Transverse colon (tissue), 4 donors: ENCODE measurements at places on chromosomes 7 and 10. TPM values are rescaled to one million over a fixed set of nuclear protein-coding genes. Genes with fewer than 3 reads are reported as not detected.

DNA sequence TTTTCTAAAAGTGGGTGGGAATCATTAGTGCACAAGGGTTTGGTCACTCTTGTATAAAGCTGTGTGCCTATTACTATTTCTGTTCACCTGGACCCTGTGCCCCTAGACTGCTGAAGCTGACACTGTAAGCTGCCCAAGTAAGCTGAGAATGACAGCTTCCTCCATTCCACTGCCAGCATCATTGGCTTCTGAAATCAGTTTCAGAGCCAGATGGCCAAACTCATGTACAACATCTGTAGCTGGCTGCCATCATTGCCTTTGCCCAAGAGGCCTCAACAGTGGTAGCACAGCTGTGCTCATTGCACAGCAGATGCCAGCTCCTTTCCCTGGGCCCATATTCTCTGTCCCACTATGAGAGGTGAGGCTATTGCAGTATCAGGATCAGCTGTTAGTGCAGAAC is 165.7 kb downstream of the CPEB3 start:
- DNase-seq = no peak

GRCh38 chr10:79056361-79056735 is 12.4 kb upstream of the ZMIZ1 start:
- DNase-seq = no peak

DNA sequence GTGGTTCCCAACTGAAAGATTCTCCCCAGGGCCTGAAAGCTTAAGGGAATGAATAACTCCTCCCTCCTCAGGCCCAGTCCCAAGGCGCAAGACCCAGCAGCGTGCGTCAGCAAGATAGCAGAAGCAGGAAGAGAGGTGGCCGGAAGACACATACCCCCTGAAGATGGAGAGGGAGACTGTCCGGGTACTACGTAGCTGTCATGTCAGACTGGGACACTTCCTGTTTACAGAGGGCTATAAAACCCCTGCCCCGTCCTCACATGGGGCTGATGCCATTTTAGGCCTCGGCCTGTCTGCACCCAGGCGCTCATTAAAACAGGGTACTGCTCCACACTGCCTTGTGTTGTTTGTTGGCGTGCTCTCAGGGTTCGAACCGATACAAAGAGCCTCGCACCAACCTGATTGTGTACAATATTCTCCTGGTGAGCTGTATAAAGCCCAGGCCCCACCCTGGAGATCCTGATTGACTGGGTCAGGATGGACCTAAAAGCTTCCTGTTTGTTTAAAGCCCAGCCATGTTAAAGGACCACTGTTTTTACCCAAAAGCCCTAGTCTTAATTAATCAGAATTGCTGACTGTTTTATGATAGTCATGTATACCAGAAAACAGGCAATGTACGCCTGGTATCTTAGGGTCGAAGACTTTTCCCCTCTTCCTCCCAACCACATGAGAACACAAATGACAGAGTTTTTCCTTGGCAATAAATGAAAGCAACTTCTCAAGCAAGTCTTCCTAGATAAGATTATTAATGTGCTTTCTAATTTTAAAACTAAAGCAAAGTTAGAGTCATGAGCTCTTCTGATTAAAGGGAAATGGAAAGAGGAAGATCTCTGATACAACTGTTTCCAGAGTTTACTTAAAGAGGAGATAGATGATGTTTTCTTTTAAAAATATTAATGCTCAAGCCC is 251.5 kb downstream of the DOCK4 start:
- no peak for DNase-seq

DNA sequence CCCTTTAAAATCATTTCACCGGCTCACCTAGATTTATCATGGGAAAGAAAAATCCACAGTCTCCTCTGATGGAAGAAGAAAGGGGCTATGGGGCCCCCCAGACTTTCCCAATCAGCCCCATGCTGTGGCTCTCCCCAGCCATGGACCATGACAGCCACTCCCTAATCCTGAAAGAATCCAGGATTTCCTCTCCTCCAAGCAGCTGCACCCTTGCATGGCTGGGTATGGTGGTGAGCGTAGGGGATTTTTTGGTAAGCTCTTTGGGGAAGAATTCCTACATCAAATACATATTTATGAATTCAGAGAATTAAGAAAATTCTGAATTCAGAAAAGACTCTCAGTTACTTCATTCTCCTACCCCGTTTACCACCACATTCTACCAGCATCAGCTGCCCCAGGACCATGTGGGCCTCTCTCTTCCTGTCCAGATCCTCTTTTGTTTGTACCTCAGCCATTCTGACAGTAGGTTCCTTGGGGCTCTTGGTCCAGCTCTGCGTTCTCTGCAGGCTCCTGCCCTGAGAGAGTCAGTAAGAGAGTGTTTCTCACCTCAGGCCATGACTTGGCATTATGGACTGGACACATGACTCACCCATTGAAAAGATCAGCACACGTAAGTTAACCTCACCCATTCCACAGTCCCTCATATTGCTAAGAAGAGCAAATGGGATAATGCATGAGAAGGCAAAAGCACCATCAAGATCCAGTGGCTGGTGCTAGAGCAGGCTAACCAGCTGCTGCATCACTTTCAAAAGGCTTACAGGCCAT is 337.8 kb downstream of the ELMO1 start:
- DNase-seq = no peak

DNA sequence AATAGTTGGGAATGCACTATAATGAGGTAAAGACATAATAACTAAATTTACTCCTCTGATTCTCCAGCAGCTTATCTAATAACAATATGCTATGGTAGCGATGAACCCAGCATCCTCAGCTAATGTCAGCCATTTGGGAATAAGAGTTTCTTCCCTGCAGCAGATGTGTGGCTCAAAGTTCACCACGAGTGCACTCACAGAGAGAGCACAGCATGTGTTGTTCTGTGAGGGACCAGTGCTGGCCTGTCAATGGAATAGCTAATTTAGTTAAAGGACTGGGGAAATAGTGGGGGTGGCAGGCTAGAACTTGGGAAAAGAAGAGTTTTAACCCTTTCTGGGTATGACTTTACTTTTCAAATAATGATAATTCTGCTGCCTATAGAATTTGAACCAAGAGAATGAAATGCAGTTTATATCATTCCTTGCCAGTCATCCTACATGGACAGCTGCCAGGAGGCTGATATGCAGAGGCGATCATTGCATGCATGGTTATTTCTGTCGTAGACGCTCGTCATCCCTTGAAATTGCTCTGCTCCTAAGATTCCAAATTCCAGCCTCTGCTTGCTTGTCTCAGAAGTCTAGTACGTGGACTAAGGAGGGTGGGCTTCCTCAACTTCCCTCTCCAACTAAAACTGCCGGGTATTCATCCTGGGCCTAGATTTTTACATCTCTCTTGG is 355.6 kb downstream of the RNLS start:
- DNase-seq = peak; percentile 56

DNA sequence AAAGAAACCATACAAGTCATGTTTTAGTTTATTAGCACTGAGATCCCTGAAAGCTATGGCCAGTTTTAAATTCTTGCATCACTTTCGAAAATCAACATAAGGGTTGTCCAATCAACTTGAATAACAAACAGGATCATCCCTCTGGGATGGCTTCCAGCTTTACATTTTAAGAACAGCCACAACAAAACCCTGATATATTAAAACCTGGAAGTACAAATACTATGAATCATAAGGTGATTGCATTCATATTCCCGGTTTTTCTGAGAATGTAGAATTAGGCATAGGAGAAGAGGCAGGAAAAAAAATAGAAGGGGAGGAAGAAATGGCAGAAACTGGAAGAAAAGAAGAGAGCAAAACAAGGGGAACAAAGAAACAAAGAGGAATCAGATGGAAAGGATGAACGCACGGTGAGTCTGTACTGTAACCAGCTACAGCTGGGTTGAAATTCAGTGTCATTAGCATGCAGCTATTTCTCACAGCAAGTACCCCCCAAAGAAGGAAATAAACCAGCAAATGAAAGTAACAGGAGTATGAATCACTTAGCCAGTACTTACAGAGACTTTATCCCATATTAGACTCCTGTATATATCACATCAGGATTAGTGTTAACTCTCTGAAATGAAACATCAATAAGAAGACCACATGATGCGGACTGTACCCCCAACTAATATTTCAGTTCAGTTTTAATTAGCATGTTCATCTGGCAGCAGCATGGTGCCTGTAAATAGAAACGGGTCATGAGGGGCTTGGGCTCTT is 301.3 kb downstream of the RNLS start:
- DNase-seq = no peak

DNA sequence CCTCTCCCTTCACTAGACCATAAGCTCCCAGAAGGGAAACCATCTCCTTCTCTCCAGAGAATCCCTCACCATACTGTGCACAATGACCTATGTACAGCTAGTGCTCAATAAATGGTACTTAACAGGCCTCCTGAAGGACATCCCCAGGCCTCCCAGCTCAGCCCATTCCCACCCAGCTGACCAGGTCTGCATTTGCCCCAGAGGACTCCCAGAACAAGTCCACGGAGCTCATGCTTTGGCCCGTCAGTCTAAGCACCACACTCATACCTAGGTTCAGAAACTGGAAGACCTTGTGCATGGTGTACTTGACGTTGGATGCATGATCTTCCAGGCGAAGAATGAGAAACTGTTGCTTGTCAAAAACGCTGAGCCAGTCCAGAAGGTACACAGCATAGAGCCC is 81.3 kb downstream of the CHST15 start:
- no peak for DNase-seq

DNA sequence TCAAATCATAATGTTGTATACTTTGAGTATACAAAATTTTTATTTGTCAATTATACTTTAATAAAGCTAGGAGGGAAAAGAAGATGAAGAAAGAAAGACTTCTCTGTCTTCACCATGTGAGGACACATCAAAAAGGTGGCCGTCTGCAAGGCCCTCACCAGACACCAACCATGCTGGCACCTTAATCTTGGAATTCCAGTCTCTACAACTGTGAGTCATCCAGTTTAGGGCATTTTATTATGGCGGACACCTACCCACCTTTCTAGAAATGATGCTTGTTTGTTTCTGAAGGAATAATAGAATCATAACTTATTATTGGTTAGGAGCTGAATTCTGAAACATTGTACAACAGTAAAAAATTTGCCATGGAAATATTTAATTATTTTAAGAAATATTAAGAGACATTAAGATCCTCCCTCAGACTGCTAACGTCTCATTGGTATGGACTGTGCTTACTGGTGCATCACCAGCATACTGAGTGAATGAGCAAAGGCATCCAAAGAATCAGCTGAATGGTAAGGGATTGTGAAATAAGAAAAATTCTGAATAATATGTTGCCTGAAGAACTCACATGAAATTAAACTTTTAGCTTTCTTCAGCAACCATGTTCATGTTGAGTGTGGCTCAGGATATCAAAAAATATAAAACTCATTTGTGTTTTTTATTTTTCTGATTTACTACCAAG is 536.6 kb downstream of the HTR7 start:
- no peak for DNase-seq

DNA sequence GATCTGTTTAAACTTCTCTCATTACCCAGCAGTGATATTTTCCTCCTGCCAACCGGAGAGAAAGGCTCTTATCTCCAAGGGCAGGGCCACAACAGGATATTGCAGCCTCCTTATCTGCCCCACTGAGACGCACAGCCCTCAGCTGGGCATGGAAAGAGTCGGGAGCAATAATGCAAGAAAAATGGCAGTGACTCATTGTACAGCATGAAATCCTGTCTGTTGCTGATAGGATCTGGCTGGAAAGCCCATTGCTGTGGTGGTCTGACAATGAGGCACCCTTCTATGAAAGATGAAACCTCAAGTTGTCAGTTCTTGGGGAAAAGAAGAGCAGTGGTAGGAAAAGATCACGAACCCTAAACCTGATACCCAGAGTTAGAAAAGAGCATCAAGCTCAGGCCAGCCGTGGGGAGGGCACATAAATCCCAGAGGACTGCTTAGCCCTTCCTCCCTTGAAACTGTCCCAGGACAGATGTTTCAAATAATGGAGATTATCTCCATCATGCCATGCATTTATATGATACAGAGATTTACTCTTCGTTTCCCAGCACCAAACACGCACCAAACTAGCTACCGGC is 47.0 kb upstream of the FIGNL1 start:
- peak; percentile 48 for DNase-seq

DNA sequence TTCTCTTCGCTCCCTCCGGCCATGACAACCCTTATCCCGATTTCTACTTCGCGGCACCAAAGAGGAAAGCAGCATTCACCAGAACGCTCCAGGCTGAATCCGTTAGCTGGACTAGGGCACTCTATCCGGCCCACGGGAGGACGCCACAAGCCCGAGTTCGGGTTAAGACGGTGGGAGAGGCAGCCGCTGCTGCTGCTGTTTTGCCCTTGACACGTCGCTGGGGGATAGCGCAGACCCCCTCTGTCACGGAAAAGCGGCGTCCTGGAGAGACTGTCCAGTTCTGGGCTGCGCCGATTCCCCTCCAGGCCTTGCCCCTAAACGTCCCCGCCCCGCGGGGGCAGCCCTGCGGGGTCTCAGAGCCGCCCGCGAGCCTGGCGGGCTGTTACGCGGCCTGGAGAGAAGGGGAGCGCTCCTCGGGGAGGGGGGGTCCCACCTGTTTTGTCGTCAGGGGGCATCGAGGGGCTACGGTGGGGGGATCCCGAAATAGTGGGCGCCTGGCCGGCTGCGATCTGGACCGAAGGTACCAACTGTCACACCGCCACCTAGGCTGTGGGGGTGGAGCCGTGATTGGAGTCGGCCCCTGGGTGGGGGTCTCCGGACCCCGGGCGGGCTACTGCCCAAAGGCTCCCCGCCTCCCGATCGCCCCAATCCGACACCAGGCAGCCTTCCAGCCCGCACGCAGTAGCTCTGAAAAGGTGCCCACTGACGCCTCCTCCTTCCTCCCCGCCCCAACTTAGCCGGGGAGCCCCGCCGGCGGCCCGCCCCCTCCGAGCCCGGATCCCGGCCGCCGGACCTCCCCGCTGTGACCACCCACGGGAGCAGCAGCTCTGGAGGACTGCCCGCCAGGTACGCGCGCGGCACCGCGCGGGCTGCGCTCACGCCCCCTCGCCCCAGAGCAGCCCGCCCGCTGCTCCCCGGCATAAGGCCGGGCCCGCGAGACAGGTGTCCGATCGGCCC is 772 bp downstream of the SGMS1 start:
- peak; percentile 53 for DNase-seq

GRCh38 chr10:19775296-19775695 is 40.9 kb upstream of the PLXDC2 start:
- no peak for DNase-seq

DNA sequence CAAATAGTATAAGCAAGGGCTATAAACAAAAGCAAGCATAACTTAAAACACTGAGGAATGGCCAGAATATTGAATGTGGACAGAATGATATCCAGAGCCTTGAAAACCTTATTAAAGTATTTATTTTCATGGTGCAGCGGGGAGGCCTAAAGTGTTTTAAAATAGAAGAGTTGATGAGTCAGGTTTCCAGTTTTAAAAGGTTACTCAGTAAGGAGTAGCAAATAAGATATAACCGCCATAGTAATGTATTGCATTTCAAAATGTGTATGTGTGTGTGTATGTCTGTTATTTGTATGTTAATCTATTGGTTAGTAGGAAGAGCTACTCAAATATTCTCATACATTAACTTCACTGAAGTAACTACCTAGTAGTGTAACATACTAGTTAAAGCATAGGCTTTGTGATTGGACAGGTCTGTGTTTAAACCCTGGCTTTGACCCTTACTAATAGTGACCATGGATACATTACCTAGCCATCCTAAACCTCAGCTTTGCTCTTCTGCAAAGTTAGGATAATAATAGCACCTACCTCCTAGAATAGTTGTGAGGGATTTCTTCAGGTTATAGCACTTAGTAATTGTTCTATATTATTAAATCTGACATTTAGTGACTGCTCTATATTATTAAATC is 16.9 kb downstream of the CUTC start:
- DNase-seq = no peak

The IL6 gene
- total RNA-seq = 1.9 TPM

The INSYN2A gene
- 0.27 TPM for total RNA-seq

The HSPA12A gene
- 52.3 TPM for total RNA-seq

The AKR1C2 gene
- 72.7 TPM for total RNA-seq

The MTERF1 gene
- 24.3 TPM for total RNA-seq

The ACBD7 gene
- total RNA-seq = not detected

The CTAGE15 gene
- total RNA-seq = 0.55 TPM
